CD8-positive, alpha-beta memory T cell (primary cell): ENCODE measurements at places on chromosomes 11 and 22. TPM values are rescaled to one million over a fixed set of nuclear protein-coding genes. Genes with fewer than 3 reads are reported as not detected.
A peak's percentile ranks its signal among the peaks of the same experiment; 100 is the strongest.

DNA sequence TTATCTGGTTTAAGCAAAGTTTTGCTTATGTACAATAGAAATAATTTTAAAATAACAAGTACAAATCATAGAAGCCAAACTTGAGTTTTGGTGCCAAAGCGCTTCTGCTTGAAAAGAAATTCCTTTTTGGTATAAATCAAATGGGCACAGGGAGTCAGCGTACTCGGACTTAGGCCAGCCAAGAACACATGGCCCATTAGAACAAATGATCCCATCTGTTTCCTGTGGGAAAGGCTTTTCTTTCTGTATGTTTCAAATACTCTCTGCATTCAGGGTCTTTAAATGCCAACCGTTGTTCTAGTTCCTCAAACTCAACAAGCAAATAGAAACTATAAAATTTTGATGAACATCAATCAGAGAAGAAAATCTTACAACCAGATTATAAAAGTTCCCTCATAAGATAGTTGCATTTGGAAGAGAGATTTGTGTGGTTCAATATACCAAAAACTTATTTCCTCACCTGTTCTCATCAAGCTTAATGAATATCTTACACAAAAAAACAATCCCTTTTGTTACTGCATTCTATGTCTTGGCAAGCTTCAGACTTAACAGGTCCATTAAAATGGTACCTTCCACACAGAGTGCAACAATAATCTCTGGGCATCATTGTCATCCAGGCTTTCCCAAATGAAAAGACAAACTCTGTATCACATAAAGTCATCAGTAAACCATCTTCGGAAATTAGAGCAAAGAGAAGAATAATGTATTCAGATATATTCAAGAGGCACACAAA lies 739.8 kb upstream of the API5 start:
- H3K4me3 ChIP-seq: no peak overlapping the region
- H3K36me3 ChIP-seq: no peaks in the 10 kb centered on the region
- no peaks in the 10 kb centered on the region for H3K27me3 ChIP-seq
- DNase-seq: no peak

DNA sequence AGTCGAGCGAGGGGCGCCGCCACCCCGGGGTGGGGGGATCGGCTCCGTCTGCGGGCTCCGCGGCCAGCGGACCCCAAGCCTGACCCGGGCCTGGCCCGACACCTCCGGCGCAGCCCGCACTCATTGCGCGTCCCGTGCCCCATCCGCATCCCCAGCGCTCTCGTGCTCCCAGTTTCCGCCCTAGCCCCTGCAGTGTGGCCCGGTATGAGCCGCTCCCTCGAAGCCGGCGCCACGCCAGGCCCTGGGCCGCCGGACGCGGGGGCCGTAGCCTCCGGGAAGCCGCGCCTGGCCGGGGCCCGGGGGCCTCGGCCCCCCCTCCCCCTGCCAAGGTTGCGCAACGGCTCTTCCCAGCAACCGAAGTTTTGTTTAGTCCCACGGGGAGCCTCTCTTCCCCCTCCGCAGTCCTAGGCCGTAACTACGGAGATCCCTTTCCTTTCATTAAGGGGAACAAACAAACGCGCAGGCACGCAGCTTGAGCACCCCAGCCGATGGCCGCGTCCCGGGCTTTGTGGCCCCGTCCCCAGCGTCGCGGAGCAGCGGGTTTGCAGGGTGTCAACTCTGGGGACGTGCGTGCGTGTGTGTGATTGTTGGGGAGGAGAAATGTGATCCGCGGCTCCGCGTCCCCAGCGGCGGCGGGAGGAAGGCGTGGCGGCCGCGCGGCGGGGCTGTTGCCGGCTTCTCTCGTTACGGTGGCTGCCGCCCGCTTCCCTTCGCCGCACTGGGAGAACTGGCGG lies 883 bp downstream of the HIPK3 start:
- peak; percentile 55 for DNase-seq
- no peaks in the 10 kb centered on the region for H3K27me3 ChIP-seq
- H3K27ac ChIP-seq: peak overlapping the region; percentile 96
- H3K4me3 ChIP-seq: peak overlapping the region; percentile 75
- H3K4me1 ChIP-seq: peaks cover 26% of the 10 kb centered on the region

GRCh38 chr11:84853841-84854497 lies 773.2 kb downstream of the DLG2 start:
- H3K4me1 ChIP-seq: no peaks in the 10 kb centered on the region
- DNase-seq: no peak

DNA sequence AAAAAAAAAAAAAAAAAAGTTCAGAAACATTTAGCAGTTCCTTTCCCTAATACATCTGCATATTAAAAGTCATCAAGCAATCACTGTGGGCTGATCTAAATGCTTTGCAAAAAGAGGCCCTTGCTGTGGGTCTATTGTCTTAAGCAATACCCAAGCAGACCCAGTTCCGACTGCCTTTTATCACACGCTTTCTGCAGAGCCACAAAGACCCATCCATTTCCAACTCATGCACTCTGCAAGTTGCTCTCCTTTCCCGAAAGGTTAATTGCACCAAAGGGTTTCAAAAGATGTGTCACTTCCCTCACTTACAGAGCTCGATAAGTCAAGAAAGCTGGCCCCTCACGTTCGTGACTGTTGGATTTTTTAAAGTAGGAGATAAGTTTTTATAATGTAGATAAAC lies 138.9 kb downstream of the MPPED1 start:
- no peak for DNase-seq
- H3K36me3 ChIP-seq: no peaks in the 10 kb centered on the region
- no peak overlapping the region for H3K27ac ChIP-seq
- no peaks in the 10 kb centered on the region for H3K4me1 ChIP-seq
- no peaks in the 10 kb centered on the region for H3K27me3 ChIP-seq
- H3K4me3 ChIP-seq: no peak overlapping the region

Gene GRAMD4
- 33.0 TPM for total RNA-seq

Gene GLB1L3
- total RNA-seq: 2.3 TPM

Gene PRR33
- not detected for total RNA-seq
